SJSA1 (cell line): ENCODE measurements at places on chromosomes 2 and 18.

DNA sequence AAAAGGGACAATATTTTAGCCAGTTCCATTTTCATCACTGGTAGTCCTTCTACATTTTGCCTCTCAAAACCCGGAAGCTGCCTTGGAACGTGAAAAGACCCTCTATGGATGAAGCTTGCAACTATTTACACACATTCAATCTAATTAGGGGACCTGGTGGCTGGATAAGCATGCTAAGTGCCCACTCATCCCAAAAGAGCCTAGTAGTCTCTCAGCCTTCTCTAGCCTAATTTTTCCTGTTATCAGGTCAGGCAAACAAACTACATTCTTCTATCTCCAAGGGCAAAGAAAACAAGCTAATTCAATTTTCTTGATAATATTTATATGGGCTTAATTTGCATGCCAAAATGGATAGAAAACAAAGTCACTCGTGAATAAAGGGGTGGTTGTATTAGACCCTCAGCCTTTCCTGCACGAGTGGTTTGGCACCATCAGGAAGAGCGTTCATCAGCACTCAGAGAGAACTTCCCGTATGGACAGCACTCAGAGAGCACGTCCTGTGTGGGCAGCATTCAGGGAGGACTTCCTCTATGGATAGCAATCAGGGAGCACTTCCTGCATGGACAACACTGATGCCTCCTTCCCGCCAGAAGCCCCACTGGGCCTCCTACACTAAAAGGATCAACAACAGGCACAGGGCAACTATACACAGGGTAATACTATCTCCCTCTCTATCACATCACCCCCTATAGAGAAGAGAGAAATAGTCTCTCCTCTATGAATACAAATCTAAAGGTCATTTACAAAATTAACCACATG, 122.2 kb downstream of the RBMS1 start:
- DNase-seq: peak; percentile 50

DNA sequence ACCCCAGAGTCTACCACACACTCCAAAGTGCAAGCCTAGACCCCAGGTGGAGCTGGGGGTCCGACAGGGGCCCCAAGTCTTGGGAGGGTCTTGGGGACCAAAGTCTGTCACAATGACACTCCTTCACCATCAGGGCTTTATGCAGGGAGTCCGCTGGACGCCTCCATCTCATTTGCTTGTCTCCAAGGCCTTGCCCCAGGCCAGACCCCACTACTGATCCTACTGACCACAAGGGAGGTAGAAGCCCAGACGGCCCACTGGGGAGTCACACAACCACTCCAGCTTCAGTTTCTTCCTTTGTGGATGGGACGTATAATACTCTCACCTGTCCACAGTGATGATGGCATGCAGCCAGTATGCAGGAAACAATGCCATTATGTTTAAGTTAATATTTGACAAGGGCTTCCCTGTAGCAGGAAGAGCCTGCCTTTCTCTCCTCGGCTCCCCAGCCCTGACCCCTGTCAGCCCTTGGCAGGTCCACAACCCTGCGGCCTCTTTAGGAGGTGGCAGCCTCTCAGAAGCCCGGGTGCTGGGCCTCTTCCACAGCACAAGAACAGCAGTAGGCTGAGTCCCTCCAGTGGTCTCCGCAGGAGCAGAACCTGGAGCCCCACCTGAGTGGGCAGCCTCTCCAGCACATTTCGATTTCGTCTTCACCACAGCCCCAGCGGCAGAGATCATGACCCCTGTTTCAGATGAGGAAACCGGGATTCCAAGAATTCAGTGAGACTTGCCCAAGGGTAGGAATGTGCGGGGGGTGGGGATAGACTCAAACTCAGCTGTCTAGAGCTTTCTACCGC, 6.5 kb downstream of the BIN1 start:
- no peak for DNase-seq

DNA sequence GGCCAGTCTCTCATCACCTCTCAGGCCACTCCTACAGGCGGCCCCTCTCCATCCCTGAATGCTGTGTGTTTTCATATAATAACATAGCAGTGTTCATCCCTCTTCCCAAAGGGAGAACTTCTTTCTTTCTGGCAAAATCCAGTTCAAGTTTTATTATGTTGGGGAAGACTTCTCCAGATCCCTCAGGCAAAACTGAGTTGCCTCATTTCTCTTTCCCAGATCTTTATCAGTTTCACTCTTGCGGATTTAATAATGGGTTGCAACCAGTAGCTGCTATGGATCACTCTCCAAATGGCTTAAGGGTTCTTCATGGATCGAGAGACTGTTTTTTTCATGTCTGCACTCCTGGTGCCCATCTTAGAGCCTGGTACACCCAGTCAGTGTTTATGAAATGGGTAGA, 129.9 kb downstream of the FHOD3 start:
- no peak for DNase-seq

DNA sequence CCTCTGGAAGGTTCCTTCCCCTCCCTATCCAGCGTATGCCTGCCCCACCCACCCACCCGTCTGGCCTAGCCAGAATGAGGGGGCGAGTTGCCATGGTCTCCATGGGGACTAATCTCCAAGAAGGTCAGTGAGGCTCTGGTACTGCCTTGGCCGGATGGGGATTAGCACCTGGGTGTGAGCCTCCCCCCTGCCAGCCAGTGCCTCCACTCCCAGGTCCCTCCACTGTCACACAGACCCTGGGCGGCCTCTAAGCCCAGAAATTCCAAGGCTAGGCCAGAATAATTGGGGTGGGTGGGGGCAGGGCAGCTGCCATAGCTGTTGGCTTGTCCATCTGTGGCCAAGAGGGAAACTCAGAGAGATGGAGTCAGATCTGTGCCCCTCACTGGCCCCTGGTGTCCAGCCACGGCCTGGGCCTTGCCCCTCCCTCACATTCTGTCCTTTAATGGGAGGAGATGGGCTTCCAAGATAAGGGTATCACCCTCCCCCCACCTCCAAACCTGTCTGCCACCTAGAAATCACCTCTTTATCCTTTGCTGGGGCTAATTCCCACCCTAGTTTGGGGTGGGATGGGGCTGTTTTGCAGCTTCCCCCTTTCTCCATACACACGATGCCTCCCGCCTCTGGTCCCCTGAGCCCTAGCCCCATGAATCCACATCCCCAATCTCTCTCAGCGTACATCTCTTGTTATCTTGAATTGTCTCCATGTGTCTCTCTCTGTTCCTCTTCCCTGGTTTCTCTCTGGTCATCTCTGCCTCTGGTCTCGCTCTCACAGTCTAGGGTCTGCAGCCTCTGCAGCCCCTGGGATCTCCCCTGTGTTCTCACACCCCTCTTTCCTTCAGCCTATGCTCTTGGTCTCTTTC, 6.0 kb upstream of the CRYBA2 start:
- DNase-seq: no peak

- DNase-seq: no peak
Observed at GRCh38 chr2:58545300-58546280, 304.5 kb upstream of the FANCL start.

- DNase-seq: peak; percentile 52
Observed at GRCh38 chr2:157786663-157787363, 89.3 kb downstream of the ACVR1 start.

GRCh38 chr2:216522892-216523502, 24.4 kb downstream of the RPL37A start:
- DNase-seq: no peak

DNA sequence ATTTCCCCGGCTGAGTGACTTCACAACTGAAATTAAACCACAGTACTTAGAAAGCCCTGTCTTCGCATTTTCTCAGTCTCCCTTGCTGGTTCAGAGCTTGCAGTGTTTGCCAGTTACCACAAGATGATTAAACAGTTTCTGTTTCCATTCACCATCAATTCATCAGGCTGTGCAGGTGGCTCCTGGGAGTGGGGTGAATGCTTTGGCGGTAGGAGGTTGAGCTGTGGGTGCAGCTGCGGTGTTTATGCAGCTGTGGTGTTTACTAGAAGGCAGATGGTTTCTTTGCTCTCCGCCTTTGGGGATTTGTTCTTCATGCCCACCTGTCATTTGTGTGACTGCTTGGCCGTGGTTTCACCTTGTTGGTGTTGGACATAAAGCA, 16.1 kb downstream of the ACOXL start:
- no peak for DNase-seq

DNA sequence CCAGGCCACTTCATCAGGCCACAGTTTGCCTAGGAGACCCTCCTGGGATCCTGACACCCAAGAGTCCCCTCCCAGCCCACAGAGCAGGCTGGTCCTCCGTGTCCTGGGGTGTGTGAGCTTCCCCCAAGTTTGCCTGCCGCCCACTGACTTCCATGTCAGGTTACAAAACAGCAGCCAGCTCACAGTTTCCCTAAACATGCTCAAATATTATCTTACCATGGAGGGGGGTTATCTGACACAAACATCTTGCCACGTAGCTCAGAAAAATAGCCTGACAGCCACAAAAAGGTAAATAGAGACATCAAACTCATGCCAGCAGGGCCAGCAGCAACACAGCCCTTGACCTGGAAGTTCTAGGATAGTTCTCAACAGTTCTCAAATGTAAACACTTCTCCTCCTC, 346.5 kb downstream of the TNS1 start:
- DNase-seq: no peak

DNA sequence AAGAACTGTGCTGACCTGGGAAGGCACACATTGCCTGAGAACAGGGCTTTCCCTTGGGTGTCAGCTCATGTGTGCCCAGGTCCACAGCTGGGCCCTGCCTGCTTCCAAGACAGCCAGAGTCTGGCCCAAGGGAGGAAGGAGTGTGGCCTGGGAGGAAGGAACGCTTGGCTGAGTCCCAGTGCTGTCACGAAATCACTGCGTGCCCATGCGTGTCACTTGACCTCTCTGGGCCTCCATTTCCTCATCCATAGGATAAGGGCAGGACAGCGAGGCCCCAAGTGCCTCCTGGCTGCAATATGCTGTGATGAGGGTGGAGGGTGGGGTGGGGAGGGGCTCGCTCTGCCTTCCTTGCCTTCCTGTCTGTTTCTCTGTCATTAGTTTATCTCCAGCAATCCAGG, 642 bp upstream of the KCNK3 start:
- no peak for DNase-seq

DNA sequence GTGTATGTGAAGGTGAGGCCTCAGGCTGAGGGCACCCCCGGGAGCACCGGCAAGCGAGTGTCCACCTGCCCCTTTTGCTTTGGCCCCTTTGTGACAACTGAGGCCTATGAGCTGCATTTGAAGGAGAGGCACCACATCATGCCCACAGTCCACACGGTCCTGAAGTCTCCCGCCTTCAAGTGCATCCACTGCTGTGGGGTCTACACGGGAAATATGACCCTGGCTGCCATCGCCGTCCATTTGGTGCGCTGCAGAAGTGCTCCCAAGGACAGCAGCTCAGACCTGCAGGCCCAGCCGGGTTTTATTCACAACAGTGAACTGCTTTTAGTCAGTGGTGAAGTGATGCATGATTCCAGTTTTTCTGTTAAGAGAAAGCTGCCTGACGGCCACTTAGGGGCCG, 28.9 kb downstream of the ADNP2 start:
- DNase-seq: no peak

DNA sequence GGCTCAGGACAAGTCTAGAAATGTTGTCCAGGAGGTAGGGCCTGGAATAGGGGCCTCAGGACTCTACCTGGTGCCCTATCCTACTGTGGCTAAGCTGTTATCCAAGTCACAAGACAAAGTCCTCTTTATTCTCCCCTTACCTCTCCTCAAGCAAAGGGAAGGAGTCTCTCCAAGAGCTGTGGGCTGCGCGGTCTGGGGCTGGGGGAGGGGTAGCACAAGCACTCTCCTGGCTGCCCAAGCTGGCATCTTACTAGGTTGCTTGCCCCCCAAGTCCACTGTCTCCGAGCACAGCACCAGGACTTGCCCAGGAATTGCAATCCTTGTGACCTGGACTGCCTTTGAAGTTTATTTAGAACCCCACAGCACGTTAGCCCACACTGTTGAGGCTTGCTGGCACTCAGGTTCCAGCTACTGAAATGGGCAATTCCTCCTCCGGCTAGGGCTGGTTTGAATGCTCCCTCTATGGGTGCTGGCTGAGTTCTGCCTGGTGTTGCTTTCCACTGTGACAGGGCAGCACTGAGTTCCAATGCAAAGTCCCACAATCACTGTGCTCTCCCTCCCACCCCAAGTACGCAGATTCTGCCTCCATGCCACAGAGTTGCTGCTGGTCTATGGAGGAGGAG, 18.5 kb downstream of the DHRS9 start:
- no peak for DNase-seq

DNA sequence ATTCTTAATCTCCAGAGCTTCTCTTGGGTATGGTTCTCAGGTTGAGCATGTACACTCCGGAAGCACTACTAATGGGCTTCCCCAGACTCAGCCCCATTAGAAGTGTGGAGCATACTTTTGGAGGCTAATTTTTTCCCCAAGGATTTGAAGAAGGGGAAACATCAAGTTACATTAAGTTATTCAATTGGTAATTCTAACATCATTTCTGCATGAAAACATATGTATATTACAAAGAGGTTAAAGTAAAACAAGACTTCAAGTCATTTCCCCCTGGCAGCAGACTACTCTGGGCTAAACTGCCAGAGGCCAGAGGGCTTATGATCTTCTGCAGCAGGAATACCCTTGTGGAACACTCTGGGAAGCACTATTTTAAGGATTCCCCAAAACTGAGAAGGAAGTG, 227.7 kb upstream of the STK17B start:
- DNase-seq: no peak

GRCh38 chr18:4511166-4511565, 56.1 kb upstream of the DLGAP1 start:
- DNase-seq: no peak

DNA sequence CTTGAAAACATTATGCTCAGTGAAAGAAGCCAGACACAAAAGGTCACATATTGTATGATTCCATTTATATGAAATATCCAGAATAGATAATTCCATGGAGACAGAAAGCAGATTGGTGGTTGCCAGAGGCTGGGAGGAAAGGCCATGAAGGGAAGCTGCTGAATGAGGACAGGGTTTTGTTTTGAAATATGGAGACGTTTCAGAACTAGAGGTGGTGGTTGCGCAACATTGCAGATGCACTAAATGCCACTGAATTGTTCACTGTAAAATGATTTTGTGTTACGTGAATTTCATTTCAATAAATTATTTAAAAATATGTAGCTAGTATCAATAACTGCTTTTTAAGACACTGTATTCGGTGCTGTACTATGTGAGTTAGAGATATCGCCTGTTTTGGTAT, 101.7 kb upstream of the ZNF236 start:
- no peak for DNase-seq

GRCh38 chr2:190791347-190791975, 89.2 kb upstream of the GLS start:
- peak; percentile 48 for DNase-seq

GRCh38 chr2:173175222-173175621, 99.6 kb downstream of the MAP3K20 start:
- DNase-seq: peak; percentile 35

DNA sequence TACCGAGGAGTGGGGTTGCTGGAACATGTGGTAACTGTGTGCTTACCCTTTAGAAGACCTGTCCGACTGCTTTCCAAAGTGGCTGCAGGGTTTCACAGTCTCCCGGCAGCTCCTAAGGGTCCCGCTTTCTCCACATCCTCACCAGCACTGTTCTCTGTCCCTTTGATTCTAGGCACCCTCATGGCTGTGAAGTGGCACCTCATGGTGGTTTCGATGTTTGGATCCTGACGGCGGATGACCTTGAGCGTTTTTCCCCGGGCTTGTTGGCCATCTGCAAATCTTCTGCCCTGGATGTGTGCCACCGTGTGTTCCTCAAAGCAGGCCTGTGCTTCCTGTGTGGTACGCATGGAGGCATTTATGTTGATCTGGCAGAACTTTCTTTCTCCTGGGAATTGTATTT, 292.5 kb upstream of the HDAC4 start:
- DNase-seq: no peak

GRCh38 chr18:50454387-50454988, 79.6 kb downstream of the SKA1 start:
- DNase-seq: no peak

- no peak for DNase-seq
Observed at GRCh38 chr2:191225126-191225525, 20.1 kb upstream of the MYO1B start.

GRCh38 chr18:35682281-35682867, 100.8 kb downstream of the GALNT1 start:
- no peak for DNase-seq

GRCh38 chr2:19609266-19609665, 250.8 kb upstream of the OSR1 start:
- no peak for DNase-seq
